Esophagus mucosa (tissue), 1 donor: ENCODE measurements at places on chromosomes 4 and X. TPM values are rescaled to one million over a fixed set of nuclear protein-coding genes. Genes with fewer than 3 reads are reported as not detected.
A peak's percentile ranks its signal among the peaks of the same experiment; 100 is the strongest.

Gene IL2
- total RNA-seq, result not detected

DNA sequence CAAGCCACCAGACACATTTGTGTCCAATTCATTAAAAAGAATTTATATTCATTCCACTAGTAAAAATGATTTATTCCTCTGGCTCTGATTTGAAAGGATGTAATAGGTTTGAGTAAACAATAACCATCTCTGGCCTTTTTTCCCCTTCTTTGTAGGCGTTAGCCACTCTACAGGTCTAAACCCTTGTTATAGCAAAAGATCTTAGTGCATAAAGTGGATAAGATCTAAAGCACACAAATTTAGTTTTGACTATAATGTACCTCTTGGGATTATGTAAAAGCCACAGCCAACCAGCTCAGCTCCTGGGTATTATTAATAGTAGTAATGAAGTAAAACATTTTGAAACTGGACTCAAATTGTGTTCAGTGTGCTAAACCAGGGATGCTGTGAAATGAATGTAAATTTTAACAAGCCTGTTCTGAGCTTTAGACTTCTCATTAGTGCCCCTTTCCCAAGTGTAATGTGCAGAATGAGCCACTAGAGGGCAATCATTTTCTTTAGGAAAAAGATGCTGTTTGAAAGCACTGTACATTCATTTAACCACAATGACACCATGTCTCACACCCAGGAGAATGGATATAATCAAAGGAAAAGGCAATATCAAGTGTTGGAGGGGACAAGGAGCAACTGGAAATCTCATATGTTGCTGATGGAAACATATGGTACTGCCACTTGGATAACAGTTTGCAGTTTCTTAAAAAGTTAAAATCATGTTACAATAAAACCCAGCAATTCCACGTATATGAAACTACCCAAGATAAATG lies 69.7 kb downstream of the KLHL8 start:
- peak; percentile 85 for ATAC-seq

DNA sequence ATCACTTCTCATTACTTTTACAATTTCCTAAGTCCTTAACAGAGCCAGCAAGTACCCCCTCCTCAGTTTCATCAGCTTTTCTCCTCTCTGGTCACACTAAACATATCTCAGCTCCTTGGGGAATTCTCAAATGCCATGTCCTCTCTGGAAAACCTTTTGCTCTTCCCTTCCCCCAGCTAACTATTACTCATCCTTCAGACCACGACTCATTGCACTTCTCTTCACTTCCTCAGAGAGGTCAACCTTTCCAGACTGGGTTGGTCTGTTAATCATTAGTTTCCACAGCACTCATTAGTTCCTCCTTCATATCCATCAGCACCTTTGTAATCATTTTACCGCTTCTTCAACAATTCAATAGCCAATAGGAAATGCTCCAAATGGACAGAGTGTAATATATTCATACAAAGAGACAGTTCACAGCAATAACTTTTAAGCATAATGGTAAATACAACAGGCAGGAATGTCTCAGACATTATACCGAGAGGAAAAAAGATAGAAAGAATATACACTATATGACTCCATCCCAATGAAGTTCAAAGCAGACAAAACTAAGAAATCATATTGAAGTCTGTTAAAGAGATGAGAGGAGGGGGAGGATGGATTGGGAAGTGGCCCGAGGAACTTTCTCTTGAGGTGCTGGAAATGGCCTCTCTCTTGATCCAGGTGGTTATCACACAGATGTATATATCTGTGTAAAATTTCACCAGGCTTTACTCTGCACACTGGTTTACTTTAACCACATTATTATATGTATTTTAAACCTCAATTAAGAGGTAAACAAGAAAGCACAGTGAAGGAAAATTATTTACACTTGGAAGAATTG lies 39.6 kb downstream of the DDX60L start:
- no peak for ATAC-seq

GRCh38 chr4:175961604-175962003 lies 104.0 kb upstream of the WDR17 start:
- ATAC-seq, result no peak

- ATAC-seq, result peak; percentile 91
Observed at GRCh38 chr4:113476800-113477199, 284.7 kb downstream of the CAMK2D start.

- ATAC-seq, result peak; percentile 74
Observed at GRCh38 chrX:41381685-41382084, 47.7 kb downstream of the DDX3X start.

DNA sequence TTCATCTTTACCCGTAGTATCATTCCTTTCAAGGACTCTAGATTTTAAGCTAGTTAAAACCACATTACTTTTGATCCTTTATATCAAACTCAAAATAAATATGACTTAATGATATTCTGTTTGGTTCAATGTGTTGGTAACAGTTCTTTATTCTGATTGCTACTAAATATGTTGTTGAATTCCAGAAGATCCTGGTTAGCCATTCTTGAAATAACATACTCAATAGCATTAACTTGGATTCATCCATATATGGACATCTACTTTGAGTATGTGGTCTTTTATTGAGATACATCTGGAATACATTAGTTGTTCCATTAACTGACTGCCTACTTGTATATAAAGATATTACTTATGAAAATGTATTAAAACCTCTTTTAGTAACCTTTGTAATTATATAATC lies 27.5 kb upstream of the PCDH18 start:
- ATAC-seq, result no peak

- no peak for ATAC-seq
Observed at GRCh38 chrX:22097012-22097694, 65.0 kb downstream of the PHEX start.
